Stimulated activated CD4-positive, alpha-beta T cell treated with anti-CD3 and anti-CD28 coated beads, Interleukin-4, amount 100 ng/mL, for 24 hours (primary cell): ENCODE measurements at places on chromosomes 6 and 20.
A peak's percentile ranks its signal among the peaks of the same experiment; 100 is the strongest.

GRCh38 chr6:38783443-38784228 is 68.5 kb downstream of the DNAH8 start:
- DNase-seq, result no peak

DNA sequence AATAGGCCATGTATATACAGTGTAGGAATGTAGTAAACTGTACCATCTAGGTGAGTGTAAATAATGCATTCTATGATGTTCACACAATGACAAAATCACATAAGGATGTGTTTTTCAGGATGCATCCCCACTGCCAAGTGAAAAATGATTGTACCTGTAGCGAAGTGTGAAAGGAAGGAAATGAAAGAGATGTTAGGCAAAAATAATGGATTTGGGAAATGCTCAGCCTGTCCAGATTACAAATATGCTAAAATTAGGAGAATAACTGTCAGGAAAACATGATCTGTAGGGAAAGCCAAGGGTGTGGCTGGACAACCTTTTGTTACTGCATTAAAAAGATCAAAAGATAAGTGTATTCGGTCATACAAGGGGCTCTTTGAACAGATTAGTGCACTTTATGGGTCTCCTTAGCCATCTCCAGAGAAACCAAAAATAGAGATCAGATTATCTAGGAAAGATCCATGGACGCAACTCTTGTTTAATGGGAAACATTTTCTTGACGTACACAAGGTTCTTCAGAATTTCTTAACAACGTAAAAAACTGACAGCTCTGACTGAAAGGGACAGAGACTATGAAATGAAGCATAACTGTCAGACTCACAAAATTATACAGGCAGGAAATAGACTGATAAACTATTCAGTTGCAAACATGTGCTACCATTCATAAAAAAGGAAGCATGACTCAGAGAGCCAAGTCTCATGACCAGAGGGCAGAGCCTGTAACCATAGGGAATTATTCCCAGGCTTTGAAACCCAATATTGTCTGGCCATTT is 253.6 kb upstream of the RAB32 start:
- DNase-seq, result no peak

DNA sequence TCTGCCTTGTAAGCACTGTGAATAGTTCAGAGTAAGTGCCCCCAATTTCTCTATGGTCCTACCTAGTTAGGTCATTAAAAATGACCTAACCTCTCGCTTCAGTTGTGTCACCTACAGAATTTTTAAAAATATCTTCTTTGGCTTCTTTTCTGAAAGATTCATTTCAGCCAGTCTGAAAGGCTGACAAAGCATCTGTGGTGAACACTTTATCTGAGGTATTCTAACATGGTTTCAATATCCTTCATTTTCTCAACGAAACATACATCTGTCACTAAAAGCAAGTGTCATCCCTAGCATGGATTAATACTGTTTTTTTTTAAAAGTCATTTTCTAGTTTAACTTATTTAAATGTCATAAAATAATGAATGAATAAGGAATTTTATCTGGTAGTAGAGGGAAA is 5.1 kb downstream of the DPM1 start:
- DNase-seq, result no peak

DNA sequence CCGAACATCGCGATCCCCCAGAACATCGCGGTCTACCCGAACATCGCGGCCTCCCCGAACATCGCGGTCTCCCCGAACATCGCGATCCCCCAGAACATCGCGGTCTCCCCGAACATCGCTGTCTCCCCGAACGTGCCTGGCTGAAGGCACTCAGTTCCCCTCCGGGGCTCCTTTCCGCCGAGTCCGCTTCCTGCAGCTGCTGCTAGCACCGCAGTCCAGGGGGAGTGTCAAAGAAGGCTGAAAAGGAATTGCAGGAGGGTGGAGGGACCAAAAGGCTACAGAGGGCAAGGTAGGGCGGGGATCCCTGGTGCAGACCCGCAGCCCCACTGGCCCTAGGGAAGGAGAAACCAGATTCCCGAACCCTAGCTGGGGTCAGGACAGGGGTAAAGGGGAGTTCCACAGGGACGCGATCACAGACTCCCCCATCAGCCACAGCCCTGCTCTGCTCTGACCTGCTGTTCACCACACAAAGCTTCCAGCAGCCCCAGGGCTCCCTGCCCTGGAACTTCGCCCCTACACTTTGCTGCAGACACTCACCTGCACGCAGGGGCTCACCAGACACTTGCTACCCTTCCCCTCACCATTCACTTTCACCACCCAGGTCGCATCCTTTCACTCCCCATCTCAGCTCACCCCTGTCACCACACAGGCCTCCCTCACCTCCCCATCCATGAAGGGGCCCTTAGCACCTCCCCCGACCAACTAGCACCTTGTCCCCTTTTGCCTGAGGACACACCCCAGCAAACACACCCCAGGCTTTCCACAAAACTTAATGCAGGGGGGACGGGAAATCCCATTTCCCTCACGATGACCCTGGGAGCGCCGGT is 1.7 kb downstream of the ULBP1 start:
- peak; percentile 24 for DNase-seq

- DNase-seq, result peak; percentile 50
Observed at GRCh38 chr20:1185790-1186334, 1.1 kb upstream of the TMEM74B start.
